Stimulated activated CD8-positive, alpha-beta memory T cell treated with anti-CD3 and anti-CD28 coated beads, Interleukin-4, amount 100 ng/mL, for 48 hours (primary cell): ENCODE measurements at places on chromosomes 3 and 15.

GRCh38 chr3:66298591-66298990, 77.8 kb downstream of the SLC25A26 start:
- no peak for DNase-seq

DNA sequence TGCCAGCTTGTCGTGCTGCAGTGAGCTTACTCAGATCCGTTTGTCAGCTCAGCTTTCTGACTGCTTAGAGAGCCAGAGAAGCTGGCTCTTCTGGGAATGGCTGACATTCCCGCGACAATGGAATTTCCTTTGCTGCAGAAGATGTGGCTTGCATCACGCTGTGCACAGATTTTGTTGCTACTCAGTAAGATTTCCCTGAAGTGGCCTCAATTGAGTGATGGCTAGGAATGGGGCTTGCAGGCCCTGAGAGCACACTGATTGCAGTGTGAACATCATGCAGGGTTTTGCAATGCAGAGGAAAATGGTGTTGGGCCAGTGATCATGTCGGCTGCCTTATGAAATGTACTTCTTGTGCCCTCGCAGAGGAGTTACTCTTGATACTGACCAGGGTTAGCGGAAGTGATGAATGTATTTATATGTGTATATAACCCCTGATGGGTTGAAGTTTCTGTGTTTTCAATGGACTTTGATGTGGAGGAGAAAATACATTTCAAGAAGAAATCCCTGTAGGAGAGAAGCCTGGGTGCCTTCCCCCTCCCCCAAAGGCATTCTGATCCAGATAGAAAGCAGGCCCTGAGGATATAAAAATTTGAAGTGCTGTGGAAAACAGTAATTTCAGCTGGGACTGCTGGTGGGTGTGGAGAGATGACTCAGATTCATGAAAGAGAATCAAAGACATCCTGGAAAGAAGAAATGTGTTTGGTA, 102.5 kb upstream of the PDZRN3 start:
- no peak for DNase-seq

DNA sequence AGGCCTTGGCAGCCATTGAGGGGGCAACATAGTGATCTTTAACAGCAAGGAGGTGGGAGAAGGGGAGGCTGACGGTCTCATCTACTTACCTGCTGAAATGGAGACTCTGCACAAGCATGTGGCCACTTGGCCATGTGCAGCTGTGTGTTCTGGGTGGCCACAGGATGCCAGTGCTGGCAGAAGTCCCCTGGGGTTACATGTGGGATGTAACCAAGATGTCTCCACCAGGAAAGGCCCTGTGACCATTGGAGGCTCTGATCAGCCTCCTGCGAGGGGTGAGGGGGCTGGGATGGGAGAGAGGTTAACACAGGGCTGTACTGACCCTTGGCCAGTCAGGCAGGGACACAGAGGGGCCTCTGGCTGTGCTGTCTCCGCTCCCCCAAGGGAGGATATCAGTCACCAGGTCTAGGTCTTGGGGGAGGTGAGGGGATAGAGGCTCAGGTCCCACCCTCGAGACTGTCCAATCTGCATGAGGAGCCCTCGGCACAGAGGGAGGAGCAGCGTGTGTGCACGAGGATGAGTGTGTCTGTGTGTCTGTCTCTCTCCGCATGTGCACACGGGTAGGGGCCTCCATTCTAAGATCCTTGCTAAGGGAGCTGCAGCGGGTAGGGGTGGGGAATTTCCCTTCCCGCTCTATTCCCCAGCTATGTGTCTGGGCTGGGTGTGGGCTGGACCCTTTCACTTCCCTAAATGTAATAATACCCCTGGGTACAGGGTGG, 19.5 kb downstream of the PRKCD start:
- no peak for DNase-seq

DNA sequence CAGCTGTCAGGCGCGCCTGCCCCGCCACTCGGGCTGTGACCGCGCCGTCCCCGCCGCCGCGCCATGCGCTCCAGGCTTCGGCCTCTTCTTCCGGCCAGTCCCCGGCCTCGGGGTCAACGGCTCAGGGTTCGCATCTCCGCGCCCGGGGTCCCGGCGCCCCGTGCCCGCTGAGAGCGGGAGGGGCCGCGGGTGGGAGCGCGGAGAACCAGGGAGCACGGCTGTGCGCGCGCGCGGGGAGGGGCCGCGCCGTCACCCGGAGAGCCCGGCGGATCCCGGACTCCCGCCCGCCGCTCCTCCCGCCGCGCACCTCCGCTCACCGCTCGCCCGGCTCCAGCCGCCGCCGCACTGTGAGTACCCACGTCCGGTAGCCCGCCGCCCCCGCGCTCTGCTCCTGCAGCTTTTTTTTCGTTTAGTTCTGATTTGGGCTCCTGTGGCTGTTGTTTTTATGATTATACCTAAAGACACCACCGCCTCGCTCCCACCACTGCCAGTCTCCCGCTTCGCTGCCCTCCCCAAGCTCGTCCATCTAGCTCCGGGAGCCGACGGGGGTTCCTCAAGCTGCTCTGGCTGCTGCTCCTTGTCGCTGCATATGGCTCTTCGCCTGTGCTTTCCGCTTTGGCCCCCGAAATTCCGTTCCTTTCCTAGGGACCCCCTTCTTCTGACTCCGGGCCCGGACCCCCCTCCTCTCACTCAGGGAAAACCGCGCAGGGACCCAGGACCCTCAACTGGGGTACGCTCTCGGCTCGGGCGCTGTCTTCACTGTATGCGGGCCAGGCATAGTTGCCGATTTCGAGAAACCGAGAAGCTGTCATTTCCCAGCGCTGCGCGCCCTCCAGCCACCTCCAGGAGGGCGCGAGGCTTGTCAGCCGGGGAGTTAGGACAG, 1.8 kb upstream of the SKOR1 start:
- peak; percentile 35 for DNase-seq

DNA sequence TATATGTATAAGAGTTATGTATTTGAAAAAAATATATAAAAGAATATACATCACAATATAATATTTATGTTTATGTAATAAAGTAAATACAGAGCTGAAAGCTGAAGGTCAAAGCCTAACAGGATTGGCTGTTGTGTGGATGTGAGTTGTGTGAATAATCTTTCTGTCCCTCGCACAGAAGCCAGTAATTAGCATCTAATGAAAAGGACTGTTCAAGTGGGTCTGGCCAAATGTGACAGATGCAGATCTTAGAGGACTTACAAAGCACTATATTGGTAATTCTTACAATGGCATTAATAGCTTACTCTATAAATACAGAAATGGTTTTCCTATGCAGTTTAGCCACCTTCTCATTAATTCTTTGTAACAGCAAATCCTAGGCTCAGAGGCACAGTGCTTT, 2.4 kb downstream of the MKRN3 start:
- DNase-seq: no peak

GRCh38 chr3:179715582-179715981, 62.7 kb downstream of the USP13 start:
- no peak for DNase-seq

- DNase-seq: no peak
Observed at GRCh38 chr3:15722877-15723623, 74.7 kb downstream of the ANKRD28 start.

GRCh38 chr3:191499307-191500080, 38.5 kb downstream of the PYDC2 start:
- DNase-seq: no peak

DNA sequence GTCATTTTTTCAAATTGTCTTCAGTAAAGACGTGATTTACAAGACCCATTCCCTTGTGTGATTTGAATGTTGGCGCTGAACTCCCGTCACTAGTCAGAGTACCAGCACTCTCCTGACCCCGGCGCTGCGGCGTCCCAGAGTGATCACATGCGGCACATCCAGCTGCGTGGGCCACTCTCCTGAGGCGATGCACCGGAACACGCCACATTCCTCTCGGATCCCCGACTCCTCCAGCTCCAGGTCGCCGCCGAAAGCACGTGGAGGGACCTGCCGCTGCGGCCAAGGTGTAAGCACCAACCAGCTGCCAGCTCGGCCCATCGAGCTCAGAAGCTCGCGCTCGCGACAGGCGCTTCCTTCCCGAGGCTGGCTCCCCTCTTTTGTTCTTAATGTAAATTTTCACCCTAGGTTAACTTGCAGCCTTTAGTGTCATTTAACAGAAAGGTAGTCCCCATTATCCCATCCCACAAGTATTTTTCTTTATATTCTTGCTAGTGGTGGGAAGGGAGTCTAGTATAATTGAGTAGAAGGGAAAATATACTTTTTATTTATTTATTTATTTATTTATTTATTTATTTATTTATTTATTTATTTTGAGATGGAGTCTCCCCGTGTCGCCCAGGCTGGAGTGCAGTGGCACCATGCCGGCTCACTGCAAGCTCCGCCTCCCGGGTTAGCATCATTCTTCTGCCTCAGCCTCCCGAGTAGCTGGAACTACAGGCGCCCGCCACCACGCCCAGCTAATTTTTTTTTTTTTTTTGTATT, 61.7 kb upstream of the VGLL3 start:
- DNase-seq: no peak
